ENCODE measurements at places on chromosomes 16 and 17. TPM values are rescaled to one million over a fixed set of nuclear protein-coding genes. Genes with fewer than 3 reads are reported as not detected.
A peak's percentile ranks its signal among the peaks of the same experiment; 100 is the strongest.

The ZFP3 gene
- total RNA-seq = 0.04 TPM

The FBXL16 gene
- 6.0 TPM for total RNA-seq

The RAP1GAP2 gene
- 0.60 TPM for total RNA-seq

The FN3K gene
- total RNA-seq = 20.0 TPM

The PLCD3 gene
- total RNA-seq = 22.6 TPM

The MVD gene
- 126 TPM for total RNA-seq

The CTRL gene
- 3.8 TPM for total RNA-seq

The TSNAXIP1 gene
- total RNA-seq = not detected

GRCh38 chr17:61088556-61088955 is 311.1 kb upstream of the TBX2 start:
- no peak for DNase-seq

- DNase-seq = no peak
Observed at GRCh38 chr17:72407336-72407909, 286.6 kb downstream of the SOX9 start.

- peak; percentile 58 for DNase-seq
Observed at GRCh38 chr17:794876-795275, 12.7 kb downstream of the MRM3 start.

- no peak for DNase-seq
Observed at GRCh38 chr16:88533381-88533917, 36.8 kb upstream of the ZC3H18 start.

GRCh38 chr17:33970279-33970678 is 284.8 kb upstream of the CCL2 start:
- no peak for DNase-seq

- DNase-seq = no peak
Observed at GRCh38 chr17:81396722-81397313, 1.6 kb downstream of the BAHCC1 start.

DNA sequence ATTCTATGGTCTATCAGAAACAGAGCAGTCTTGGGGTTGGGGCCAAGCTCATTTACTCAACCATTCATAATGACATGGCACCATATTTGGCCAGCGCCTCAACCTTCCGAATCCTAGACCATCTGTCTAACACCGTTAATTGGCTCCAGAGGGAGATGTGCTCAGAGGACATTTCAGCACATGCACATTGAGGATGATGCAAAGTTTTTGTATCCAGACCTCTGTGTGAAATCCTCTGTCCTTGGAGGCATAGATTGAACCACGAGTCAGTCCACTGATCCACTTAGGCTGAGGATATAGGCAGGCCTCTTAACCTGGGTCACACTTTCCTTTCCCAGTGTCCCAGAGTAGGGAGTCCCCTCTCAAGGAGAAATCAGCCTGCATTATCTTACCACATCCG is 85.5 kb downstream of the SHISA6 start:
- no peak for DNase-seq

DNA sequence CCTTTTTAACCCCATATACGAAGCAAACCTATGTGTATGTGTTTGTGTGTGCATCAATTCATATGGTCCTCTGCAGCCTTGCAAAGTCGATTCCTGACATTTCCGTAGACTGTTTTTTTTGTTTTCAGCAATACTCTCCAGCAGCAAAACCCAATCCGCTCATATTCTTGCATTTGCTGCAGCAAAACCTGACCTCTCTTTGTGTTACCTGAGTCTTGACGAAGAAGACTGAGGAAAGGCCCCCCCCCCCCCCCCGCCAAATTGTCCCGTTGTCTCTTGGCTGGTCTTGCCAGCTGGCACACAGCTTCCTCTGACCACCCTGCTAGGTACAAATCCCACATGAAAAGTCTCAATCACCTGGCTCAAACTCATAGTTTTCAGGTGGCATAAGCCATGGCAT is 494.7 kb downstream of the WWOX start:
- DNase-seq = no peak

GRCh38 chr17:2580661-2581060 is 12.8 kb upstream of the PAFAH1B1 start:
- no peak for DNase-seq

DNA sequence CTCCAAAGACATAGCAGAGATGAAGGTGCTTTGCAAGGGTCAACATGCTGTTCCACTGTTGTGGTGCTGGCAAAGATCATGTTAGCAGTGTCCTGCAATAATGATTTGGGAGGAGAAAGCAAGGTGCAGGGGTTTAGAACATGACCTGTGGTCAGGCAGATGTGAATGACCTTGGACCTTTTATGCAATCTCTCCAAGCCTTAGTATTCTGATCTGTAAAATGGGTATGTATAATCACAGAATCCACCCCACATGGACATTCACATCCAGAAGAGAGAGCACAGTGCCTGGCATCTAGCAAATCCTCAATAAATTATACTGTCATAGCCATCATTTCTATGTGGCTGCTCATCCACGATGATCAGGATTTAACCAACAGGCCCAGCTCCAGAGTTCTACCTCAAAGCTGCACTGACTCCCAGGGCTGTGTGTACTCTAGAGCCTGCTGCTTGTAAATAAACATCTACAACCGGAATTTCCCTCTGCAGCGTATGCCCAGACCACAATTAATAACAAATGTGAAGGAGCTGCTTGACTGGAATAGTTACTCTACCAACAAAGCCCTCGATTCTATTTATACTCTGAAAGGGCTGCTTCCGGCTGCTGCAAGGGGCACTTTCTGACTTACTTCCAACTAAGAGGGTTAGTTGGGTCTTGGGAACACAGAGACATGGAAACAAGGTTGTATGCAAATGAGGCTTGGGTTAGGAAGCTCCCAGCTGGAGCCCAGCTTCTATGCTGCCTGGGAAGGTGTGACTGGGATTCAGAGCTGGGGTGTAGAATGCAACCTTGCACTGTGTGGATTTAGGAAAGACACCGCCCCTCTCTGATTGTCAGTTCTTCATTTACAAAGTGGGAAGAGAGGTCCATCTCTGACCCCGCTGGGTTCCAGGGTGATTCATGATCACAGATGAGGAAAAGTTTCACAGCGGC is 265.2 kb downstream of the XYLT1 start:
- no peak for DNase-seq

DNA sequence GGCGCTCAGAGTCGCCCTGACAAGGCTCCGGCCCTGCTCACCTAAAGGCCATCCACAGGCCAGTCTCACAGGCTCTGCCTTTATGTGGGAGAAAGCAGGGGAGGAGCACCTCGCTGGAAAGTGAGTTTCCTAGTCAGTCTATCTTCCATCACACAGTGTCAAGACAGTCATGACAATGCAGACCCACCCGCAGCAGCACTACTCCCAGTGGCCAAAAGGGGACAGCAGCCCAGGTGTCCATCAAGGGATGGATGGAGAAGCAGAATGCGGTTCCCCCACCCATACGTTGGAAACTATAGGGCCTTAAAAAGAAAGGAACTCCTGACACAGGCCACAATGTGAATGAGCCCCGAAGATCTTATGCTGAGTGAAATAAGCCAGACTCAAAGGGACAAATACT is 226.8 kb downstream of the ENGASE start:
- peak; percentile 20 for DNase-seq

DNA sequence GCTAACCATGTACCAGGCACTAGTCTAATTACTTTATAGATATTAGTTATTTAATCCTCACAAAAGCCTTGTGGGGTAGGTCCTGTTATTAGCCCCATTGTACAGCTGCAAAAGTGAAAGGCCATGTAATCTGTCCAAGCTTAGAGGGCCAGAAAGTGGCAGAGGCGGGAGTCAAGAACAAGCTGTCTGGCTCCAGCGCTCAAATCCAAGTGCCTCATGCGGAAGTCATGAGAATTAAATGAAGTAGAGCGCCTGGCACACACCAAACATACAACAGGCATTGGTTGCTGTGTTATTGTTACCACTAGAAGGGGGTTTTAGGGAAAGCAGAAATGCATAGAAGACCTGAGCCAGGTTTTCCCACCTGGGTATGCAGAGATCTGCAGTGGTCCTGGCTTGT is 1.2 kb downstream of the AQP8 start:
- DNase-seq = no peak

- DNase-seq = no peak
Observed at GRCh38 chr17:45580924-45581323, 90.4 kb upstream of the PLEKHM1 start.

Measured in K562 (cell line).